ENCODE measurements at places on chromosomes 1 and 21.

GRCh38 chr1:200099040-200099439 is 71.5 kb downstream of the NR5A2 start:
- DNase-seq = no peak

GRCh38 chr1:170162459-170163246 is 16.9 kb downstream of the NTMT2 start:
- no peak for DNase-seq

DNA sequence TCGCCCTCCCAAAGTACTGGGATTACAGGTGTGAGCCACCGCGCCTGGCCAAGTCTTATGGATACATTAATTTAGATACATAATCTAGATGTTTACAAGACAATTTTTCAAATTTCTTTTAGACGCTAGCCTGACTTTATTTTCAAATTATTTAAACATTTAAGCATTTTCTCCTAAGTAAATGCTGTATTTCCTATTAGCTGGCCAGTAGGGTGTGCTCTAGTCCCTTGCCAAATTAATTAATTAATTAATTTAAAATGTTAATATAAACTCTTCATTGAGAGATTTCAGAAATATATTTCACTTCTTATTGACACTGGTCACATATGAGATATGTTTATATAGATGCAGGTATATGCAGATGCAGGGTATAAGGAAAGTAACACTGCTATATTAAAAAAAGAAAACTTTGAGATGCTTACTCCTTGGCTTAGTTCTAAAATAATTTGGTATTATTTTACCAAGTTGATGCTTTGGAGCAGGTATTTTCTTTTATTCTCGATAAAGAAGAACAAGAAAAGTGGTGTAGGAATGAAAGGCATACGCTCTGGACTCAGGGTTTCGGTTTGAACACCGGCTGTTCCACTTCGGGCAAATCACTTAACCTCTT is 5.2 kb upstream of the ERRFI1 start:
- DNase-seq = no peak

GRCh38 chr1:206742719-206743383 is 27.7 kb upstream of the IL19 start:
- DNase-seq = no peak

DNA sequence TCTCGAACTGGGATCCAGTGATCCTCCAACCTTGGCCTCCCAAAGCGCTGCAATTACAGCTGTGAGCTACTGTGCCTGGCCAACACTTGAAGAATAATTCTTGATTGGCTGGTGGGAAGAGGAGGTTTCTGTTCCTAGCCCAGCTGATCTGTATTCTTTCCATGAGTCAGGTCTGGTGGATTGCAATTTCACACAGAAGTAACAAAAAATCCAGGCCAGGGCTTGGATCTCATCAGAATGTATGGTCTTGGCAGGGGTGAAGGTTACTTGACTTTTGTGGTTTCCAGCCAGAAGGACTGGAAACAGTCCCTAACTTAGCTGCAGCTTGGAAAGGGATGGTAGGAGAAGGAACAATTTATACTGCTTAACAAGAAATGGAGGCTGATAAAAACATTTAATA is 5.1 kb upstream of the HP1BP3 start:
- no peak for DNase-seq

- no peak for DNase-seq
Measured at GRCh38 chr1:205530116-205530515, 25.6 kb downstream of the CDK18 start.

DNA sequence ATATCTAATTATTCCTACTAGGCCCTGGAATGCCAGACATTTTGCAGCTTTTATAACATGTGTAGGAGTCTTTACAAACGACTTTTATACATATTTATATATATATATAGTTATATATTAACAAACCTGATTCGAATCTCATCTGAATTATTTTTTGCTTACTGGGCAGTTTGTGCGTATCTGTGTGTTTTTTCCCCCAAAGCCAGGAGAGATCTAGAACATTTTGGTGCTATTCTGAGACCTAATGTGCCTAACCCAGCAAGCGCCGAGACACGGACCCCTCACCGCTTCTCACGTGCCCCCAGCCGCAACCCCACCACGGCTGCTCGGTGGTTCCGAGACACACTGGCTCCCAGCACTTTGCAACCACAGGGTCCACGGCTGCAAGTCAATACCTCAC is 54.8 kb downstream of the CASZ1 start:
- no peak for DNase-seq

- no peak for DNase-seq
Measured at GRCh38 chr1:168081373-168082007, 55.2 kb downstream of the GPR161 start.

All from stimulated activated CD4-positive, alpha-beta T cell treated with anti-CD3 and anti-CD28 coated beads, Interleukin-12 subunit alpha, Interleukin-12 subunit beta, amount 100 ng/mL, for 4 hours (primary cell).